ENCODE measurements at places on chromosomes 16 and 17.

- DNase-seq, result no peak
These were observed 117.8 kb upstream of the GNAO1 start for GRCh38 chr16:56073508-56073907.

DNA sequence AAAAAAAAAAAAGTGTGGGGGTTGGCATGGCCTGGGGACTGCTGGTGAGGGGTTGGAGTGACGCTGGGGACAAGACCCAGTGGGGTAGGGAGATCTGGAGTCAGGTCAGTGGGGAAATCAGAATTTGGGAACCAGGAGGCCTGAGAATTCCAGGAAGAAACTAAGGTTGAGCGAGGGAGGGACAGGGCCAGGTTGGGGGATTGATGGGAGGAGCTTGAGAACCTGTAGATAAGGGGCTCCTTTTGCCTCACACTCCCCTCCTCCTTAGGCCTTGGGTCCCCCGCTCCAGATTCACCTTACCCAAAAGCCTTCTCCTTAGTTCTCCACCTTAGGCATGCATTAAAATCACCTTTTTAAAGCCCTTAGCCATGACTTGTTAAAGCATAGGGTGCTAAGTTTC, 8.3 kb upstream of the PYDC1 start:
- DNase-seq, result no peak

DNA sequence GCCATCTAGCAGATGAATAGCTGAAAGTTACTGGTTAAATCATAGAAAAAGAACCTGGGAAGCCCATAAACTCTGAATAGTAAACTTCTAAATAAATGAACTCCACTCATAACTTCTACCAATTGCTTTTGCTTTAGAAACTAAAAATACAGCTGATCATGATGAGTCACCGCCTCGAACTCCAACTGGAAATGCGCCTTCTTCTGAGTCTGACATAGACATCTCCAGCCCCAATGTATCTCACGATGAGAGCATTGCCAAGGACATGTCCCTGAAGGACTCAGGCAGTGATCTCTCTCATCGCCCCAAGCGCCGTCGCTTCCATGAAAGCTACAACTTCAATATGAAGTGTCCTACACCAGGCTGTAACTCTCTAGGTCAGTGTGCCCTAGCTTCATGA, 9.7 kb downstream of the KAT7 start:
- no peak for DNase-seq

- DNase-seq, result no peak
These were observed 33.7 kb upstream of the METTL16 start for GRCh38 chr17:2545393-2545792.

- DNase-seq, result no peak
These were observed 520.8 kb upstream of the ZFHX3 start for GRCh38 chr16:73568769-73569168.

GRCh38 chr17:48681609-48682008, 40.7 kb downstream of the PRAC1 start:
- no peak for DNase-seq

- DNase-seq, result no peak
These were observed 112.2 kb downstream of the CMIP start for GRCh38 chr16:81556715-81557284.

- peak; percentile 29 for DNase-seq
These were observed 115.1 kb downstream of the HIC1 start for GRCh38 chr17:2170023-2170422.

DNA sequence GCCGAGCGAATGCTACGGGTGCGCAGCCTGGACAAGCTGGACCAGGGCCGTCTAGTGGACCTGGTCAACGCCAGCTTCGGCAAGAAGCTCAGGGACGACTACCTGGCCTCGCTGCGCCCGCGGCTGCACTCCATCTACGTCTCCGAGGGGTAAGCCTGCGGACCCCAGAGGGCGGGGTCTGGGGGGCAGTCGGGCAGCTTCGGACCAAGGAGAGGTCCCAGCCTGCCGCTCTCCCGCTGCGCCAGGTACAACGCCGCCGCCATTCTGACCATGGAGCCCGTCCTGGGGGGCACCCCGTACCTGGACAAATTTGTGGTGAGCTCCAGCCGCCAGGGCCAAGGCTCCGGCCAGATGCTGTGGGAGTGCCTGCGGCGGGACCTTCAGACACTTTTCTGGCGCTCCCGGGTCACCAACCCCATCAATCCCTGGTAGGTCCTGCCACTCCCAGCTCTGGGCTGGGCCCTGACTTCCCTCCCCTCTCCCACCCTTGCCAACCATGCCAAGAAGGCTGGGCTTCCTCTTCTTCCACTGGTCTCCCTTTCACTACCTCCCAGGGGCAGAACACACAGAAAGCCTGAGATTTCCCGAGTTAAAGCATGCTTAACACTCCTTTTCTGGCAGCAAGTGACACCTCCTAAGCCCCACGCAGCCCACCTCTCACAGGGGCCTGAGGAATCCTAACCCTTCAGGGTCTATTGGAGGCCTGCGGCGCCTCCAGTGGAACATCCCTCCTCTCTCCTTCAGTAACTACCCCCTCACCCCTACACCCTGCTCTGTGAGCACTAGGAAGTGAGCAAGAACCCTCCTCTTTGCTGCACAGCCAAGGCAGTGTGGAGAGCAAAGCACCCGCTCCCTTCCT, 3.2 kb downstream of the NAGS start:
- no peak for DNase-seq

GRCh38 chr16:4511441-4512082, 27.0 kb downstream of the CDIP1 start:
- DNase-seq, result peak; percentile 72

- DNase-seq, result no peak
These were observed 213.2 kb downstream of the XYLT1 start for GRCh38 chr16:17257426-17258023.

DNA sequence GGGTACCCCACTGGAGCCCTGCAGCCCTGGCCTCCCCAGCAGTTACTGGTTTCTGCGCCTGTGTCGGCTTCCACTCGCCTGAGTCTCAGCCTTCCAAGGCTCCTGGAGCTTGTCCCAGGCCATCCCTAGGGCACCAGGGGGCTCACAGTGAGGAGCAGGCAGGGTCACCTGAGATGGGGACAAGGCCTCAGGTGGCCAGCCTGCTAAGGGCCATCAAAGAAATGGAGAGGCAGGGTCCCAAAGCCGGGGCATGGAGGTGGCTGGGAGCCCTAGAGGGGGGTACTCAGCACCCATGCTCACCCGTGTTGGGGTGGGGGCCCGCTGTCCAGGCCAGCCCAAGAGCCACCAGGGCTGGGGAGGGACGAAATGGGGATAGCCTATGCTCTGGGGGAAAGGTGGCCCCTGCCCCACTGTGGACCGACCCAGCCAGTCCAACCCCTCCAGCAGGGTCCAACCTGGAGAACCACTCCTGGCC, 1.3 kb downstream of the FASN start:
- no peak for DNase-seq

- no peak for DNase-seq
These were observed 244.3 kb upstream of the CDH8 start for GRCh38 chr16:62280506-62280905.

GRCh38 chr16:72897707-72898106, 150.2 kb downstream of the ZFHX3 start:
- no peak for DNase-seq

- DNase-seq, result no peak
These were observed 224.3 kb downstream of the MSI2 start for GRCh38 chr17:57480438-57481196.
